MV-4-11 (cell line): ENCODE measurements at places on chromosomes 7 and 10.

DNA sequence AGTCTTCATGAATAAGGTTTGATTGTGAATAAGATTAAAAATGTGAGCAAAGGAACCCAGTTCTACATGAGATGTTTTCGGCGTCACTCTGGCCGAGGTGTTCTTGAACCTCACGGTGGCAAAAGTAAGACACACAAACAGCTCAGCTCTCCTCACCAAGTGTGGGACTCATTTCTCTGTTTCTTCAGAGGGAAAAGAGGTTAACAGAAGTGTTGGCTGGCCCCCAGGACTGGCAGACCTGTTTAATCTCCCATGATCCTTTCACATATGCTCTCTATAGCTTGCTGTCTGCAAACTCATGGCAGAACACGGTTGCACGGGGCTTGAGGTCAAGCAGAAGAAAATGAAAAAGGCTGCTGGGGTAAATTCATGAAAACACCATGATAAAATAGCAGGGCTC, 394.4 kb downstream of the CALN1 start:
- no peak for DNase-seq

GRCh38 chr10:60717852-60718251, 60.4 kb upstream of the CDK1 start:
- no peak for DNase-seq

DNA sequence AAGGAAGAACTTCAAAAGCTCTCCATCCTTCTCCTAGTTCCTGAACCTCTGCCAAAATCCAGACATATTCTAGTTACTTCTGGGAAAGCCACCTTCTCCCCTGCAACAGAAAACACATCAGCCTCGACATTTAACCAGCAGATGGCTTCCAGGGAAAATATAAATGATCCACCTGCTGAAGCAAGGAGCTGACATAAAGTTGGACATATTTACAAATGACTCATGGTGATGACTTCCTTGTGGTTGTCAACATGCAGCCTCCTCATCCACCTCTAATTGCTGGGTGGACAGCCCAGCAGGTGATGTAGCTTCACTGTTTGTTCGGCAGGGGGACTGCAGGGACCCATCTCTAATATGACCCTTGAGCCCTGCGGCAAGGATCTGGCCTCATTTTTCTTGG, 266.0 kb downstream of the C7orf25 start:
- no peak for DNase-seq

- DNase-seq, result no peak
These were observed 56.4 kb upstream of the GNAI1 start for GRCh38 chr7:80078159-80078731.

DNA sequence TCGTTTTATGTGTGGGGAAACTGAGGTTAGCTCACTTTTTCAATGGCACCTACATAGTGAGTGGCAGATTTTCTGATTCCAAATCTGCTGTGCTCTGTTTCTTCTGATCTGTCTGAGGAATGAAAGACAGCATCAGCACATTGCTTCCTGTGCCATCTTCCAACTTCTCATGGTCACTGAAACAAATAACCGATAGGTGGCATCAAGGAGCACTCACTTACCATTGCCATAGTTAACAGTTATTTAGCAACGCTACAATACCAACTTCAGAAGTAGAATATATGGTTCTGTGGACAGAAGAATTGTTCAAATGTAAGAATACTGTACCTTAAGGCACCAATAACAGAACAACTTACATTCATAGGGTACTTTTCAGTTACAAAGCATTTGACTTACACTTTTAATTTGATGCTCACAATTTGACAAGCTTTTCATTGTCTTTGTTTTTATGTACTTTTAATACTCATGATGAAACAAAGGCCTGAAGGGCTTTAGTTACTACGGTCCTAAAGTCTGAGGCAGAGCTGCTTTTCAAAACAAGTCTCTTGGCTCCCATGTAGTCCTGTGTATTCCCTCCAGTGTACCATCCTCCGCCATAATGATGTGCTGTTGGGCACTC, 228.9 kb upstream of the TCF7L2 start:
- peak; percentile 46 for DNase-seq

DNA sequence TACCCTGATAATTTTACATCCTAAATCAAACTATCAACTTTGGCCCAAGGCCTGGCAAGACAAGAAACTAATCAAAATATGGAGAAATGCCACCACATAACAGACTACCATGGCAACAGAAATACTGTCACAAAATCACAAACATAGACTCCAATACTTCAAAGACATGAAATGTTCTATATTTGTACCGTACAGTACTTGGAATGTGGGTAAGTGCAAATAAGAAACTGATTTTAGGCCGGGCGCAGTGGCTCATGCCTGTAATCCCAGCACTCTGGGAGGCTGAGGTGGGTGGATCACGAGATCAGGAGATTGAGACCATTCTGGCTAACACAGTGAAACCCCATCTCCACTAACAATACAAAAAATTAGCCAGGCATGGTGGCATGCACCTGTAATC, 9.2 kb downstream of the TNPO3 start:
- no peak for DNase-seq

- no peak for DNase-seq
These were observed 24.0 kb downstream of the ZNRF2 start for GRCh38 chr7:30308389-30308788.

DNA sequence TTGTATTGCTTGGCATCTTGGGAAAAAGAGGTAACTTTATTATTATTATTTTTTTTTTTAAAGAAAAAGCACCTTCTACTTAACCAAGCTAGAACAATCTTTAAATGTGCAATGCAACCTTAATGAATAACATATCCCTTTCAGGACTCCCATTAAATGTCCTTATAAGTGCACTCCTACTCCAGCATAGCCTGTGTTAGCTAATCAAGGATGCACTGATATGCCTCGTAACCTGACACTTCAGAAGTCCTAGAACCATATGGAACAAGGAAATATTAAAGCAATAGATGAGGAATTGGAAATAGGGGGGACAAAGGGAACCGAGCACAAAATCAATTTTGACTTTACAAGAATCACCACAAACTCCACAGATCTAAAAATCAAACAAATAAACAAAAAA, 522.4 kb downstream of the PARD3 start:
- no peak for DNase-seq

DNA sequence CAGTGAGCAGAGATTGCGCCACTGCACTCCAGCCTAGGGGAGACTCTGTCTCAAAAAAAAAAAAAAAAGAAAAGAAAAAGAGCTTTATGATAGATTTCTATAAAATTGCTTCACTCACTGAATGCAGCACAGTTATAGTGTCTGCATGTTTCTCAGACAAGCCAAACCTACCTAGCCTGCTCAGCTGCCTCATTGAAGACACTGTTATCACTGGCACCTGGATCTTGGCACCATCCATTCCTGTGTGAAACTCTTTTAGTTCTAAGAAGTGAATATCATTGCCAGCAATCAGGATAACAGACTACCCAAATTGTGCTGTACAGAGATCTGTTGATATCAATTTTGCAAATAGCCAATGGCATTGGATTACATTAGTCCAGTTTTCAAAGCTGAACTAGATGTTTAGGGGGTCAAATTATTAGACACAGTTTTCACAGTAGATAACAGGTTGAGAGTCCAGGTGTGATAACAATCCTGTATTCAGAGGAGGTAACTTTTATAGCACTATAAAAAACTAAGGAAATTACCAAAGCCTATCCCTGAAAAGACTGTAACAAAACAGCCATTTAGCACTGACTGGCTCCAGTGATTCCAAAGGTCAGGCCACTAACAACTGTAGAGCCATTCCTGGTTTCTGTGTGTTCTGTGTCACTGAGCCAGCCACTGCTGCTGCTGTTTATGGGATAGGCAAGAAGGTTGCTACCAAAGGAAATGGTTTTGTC, 17.1 kb downstream of the PDSS1 start:
- no peak for DNase-seq

DNA sequence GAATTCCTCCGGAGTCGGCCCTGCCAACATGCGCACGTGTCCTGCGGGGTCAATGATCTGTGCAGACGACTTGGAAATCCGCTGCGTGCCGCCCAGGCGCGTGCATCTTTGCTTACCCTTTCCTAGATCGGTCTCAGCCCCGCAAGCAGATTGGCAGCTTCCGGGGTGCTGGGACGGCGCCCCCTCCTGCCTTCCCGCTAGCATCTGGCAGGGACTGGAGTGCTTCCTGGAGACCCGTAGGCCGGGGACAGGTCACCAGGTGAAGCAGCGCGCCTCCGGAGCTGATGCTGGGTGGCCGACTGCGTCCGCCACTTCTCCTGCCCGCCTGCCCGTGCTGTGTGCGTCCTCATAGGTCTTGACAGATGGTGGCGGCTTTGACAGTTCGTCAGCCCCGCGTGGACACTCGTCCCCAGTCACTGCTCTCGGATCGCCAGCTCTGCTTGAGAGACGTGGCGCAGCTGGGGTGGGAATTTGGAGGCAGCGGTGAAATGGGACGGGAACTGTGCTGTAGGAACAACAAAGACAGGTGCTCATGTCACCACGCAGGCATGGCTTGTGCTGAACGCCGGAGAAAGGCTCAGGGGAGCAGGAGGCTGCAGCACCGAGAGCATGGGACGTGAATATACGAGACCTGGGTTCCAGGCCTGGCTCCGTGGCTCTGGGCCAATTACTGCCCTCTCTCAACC, 21.9 kb upstream of the KCNK18 start:
- no peak for DNase-seq

- no peak for DNase-seq
These were observed 6.6 kb downstream of the CUBN start for GRCh38 chr10:17122726-17123661.

GRCh38 chr10:3031490-3031889, 35.9 kb upstream of the PFKP start:
- no peak for DNase-seq

DNA sequence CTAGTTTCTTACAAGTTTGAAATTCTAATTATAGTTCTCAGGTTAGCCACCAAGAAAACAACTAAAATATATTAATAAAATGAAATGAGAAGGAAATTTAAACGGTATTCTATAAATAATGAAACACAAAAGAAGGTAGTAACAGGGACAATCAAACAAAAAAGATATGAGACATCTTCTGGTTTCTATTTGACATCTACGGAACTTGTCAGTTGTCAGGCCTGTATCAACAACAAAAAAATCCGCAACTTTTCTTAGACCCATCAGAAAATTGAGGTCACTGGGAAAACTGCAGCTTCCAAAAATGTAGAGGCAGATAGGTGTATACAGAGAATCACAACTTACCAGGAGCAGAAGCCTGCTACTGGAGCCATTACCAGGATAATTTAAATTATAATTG, 70.6 kb downstream of the ZPBP start:
- no peak for DNase-seq
